Esophagus squamous epithelium (tissue), 5 donors: ENCODE measurements at places on chromosomes 16 and 17.

- no peak for DNase-seq
These were observed 536 bp downstream of the SLC38A10 start for GRCh38 chr17:81294512-81295030.

GRCh38 chr17:80625627-80626026, 81.0 kb downstream of the RPTOR start:
- no peak for DNase-seq

DNA sequence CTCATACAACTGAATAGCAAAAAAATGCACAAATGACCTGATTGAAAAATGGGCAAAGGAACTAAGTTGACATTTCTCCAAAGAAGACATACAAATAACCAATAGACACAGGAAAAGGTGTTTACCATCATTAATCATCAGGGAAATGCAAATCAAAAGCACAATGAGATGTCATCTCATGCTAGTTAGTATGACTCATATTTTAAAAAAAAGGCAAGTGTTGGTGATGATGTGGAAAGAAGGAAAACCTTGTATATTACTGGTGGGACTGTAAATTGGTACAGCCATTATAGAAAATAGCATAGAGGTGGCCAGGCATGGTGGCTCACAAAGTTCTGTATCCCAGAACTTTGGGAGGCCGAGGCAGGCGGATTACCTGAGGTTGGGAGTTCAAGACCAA, 232.5 kb upstream of the ZFHX3 start:
- no peak for DNase-seq

DNA sequence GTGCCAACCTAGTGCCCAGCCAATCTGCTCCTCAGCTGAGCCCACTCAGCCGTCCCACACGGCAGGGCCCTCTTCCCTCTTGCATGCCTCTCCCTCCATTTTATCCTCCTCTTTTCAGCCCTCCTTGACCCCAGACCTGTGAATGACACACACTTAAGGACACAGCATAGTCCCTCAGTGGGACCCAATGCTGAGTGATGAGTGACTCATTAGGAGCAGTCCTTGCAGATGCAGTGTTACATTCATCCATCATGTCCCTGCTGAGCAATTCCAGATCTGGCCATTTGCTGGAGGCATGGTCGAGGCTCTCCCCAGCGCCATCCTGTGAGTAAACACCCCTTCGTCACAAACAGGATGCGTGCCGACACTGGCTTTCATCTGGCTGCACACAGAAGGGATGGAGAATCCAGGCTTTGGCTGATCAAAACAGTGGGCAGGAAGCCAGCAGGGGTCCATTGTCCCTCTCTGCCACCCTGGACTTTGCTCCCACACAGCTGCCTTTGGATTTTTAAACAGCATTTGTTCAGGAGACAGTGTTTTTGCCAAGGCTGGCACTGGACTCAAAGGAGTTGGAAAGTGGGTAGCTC, 122.6 kb downstream of the AXIN2 start:
- DNase-seq: no peak

GRCh38 chr16:23724096-23724784, 11.2 kb upstream of the ERN2 start:
- no peak for DNase-seq

GRCh38 chr17:62164747-62165722, 100.0 kb upstream of the MED13 start:
- no peak for DNase-seq

- no peak for DNase-seq
These were observed 11.2 kb upstream of the FAM20A start for GRCh38 chr17:68612209-68612922.

DNA sequence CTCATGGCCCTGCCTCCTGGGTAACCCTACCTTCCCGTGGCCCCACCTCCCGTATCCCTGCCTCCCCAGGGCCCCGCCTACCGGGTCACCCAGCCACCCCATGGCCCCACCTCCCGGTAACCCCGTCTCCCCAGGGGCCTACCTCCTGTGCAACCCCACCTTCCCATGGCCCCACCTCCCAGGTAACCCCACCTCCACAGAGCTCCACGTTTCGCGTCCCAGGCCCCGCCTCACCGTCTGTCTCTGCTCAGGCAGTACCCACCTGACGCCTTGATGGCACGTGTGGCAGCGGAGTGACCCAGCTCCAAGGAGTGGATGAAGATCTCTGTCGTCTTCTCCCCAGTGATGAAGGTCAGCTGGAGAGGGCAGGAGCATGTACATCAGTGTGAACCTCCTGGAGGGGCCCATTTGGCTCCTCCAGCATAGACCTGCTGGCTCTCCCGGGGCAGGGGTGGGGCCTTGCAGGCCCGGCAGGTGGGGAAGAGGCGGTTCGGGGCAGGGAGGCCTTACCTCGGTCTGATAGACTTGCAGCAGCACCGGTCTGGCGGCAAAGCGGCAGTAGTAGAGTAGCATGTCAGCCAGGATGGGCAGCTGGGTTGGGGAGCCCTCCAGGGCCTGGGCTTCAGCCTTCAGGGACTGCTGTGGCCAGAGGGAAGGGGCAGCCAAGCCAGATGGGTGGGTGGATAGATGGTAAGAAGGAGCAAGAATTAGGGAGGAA, 18.7 kb upstream of the PIK3R6 start:
- DNase-seq: no peak

GRCh38 chr16:35363510-35363909, 1904.1 kb downstream of the TP53TG3F start:
- DNase-seq: no peak

DNA sequence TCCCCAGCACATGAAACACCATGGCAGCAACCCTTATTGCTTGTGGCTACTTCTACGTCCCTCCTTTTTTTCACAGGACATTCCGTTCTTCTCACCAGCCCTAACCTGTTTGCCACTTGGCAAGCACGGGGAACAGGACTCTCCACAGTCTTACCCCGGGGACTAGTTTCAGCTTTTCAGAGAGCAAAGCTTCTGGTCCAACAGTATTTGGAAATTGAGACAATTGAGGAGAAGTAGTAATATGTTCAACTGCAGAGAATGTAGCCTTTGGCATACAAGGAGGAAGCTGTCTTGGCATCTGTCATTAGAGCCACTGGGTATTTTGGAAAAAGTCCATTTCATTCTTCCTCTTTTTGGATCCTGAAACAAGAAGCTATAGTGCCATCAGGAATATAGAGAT, 65.7 kb downstream of the MAP2K6 start:
- no peak for DNase-seq

GRCh38 chr17:48603959-48604769, 622 bp downstream of the HOXB6 start:
- no peak for DNase-seq

GRCh38 chr16:81913222-81913621, 98.0 kb downstream of the SDR42E1 start:
- no peak for DNase-seq
